Effector CD8-positive, alpha-beta T cell (primary cell): ENCODE measurements at places on chromosomes 16 and 17.

DNA sequence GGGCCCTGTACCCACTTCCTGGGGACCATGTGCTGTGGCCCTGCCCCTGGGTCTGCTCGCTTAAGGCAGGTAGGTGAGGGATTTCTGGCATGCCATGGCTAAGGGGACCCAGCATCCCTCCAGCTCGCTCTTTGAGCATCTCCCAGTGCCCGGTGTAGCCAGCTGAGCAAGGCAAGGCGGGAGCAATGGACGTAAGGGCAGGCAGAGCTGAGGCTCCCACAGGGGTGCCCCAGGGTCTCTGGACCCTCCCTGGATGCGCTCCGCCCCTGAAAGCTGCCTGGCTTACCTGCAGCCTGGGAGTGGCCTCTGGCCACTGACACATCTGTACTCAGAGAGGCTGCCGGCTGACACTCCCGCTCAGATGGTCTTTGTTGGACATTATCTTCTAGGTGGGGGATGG is 189.9 kb downstream of the IRF8 start:
- DNase-seq: no peak

DNA sequence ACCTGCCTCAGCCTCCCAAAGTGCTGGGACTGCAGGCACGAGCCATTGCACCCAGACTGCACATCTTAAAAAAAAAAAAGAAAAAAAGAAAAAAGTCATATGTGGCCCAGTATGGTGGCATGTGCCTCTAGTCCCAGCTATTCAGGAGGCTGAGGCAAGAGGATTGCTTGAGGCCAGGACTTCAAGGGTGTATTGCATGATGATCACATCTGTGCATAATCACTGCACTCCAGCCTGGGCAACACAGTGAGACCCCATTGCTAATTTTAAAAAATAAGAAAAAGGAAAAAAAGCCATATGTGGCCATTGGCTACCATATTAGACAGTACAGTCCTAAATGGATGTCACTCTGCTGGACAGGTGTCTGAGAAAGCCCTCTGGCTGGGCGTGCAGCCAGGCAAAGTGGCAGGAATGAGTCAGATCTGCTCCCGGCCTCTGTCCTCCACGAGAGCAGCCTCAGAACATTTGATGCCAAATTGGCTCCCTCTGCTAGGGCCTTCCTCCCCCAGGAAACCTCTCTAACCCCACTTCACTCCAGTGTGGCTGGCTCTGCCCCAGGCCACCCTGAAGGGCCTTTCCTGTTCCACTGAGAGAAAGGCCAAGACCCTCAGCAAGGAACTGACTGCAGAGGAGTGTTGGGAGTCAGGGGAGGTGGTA is 14.7 kb downstream of the CA7 start:
- DNase-seq: no peak

GRCh38 chr17:3771140-3771539 is 29.8 kb downstream of the ITGAE start:
- DNase-seq: no peak

DNA sequence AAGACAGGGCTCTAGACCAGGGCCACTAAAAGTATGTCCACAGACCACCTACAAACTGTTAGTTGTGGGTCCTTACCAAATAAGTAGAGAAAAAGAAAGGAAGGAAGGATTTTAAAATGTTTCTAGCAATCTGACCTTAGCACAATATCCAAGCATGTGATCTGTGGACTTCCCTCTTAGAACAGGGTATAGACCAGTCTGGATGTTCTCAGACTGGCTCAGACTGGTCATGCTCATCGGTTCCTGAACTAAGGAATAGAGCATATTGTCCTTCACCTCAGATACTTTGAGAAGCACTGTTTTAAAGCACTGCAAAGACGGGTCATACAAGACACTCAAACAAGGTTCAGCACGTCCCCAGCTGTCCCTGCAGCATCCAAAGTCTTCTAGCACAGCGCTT is 25.8 kb downstream of the CUEDC1 start:
- no peak for DNase-seq

DNA sequence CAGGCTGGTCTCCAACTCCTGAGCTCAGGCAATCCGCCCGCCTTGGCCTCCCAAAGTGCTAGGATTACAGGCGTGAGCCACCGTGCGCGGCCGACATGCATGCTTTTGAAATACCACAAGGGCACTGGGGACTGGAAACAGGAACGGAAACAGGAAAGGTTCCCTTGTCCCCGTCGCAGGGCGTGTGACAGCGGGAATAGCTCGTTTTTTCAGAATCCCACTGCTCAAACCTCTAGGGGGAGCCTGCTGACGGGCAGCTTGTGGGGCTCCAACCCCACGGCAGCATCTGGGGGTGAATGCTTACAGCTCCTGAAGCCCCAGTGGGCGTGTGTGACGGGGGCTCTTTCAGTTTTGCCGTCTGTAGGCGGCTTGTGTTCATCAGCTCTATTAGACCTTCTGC is 18.8 kb upstream of the ASGR2 start:
- peak; percentile 21 for DNase-seq

GRCh38 chr17:42312285-42313130 is 24.2 kb downstream of the STAT5A start:
- peak; percentile 67 for DNase-seq

DNA sequence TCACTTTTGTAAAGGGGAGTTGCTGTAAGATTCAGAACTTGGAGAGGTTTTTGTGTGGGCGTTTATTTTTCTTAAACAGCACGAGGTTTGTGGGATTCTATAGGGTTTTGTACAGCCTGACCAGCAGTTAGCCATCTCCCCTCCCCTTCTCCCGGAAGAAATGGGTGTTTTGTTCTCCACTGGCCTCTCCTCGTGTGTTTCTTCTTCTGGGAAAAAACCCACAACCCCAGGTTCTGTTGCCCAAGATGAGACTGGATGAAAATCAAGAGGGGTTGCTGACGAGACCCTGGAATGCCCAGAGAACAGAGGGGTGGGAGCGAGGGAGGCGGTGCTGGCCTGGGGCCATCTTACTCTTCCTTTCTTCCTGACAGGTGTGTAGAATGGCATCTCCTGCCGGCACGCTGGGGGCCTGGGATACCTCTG is 186.1 kb downstream of the MSI2 start:
- DNase-seq: no peak

- DNase-seq: peak; percentile 12
Observed at GRCh38 chr16:23847948-23848347, 12.2 kb downstream of the PRKCB start.

- DNase-seq: no peak
Observed at GRCh38 chr16:13553453-13553985, 366.4 kb upstream of the ERCC4 start.

GRCh38 chr17:65830356-65830755 is 268.9 kb upstream of the AXIN2 start:
- DNase-seq: no peak

DNA sequence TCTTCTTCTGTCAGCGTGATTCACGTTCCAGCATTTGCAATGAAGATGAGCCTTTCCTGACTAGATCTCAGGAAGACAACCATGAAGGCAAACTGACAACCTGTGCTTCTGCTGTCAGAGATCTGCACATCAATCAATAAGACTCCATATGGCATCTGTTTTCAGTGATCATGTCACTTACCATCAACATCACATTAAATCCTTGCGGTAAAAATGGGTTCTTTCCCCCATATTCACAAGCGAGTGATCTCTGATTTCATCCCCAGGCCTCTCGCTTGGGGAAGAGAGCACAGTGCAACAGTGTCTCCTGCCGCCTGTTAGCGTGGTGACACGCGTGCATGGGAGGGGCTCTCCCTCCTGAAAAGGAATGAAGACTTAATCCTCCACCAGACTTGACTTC is 11.1 kb downstream of the NACA2 start:
- DNase-seq: no peak

GRCh38 chr17:58219789-58220183 is 731 bp upstream of the MKS1 start:
- DNase-seq: no peak

DNA sequence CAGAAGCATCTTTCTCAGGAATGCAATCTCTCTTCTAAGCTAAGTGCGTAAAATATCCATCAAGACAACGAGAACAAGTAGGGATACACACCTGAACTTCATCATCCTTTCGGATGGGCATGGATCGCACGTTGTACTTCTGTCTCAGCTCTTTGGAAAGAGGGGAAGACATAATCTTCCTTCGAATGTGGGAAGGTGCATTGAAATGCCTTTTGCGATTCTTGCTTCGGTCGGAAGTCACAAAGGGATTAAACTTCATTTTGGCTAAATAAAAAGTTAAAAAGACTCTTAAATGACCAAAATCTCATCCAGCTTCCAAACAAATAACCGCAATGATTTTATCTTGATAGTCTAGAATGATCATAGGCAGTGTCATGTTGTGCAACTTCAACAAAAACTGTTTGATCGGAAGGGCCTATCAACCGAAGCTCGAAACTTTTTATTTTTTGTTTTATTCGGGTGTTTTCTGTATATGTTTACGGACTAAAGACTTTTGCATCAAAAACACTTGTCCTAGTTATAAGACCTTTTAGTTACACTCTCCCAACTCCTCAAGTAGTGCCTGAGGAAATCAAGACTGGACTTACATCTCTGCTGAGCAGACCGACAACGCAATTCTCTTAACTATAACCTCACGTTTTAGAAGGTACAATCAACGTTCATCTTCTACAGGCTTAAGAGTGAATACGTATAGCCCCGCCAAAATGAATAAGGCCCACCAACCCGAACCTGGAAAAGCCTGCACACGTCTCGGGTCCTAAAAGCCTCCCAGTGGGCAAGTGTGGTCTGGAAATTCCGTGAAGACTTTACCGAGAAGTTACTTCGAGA is 727 bp downstream of the RPL26 start:
- DNase-seq: no peak

GRCh38 chr17:1089915-1090314 is 89.9 kb downstream of the ABR start:
- no peak for DNase-seq
